ENCODE measurements at places on chromosomes 7 and 10.
A peak's percentile ranks its signal among the peaks of the same experiment; 100 is the strongest.

GRCh38 chr7:143380646-143381426, at the start of gene ZYX:
TSS of gene ZYX (plus strand) at chr7:143381345. CDS start at chr7:143381572, 227 bp downstream.
- DNase-seq: peak; percentile 85

- no peak for DNase-seq
Measured at GRCh38 chr7:489876-490275, 29.8 kb downstream of the PDGFA start.

DNA sequence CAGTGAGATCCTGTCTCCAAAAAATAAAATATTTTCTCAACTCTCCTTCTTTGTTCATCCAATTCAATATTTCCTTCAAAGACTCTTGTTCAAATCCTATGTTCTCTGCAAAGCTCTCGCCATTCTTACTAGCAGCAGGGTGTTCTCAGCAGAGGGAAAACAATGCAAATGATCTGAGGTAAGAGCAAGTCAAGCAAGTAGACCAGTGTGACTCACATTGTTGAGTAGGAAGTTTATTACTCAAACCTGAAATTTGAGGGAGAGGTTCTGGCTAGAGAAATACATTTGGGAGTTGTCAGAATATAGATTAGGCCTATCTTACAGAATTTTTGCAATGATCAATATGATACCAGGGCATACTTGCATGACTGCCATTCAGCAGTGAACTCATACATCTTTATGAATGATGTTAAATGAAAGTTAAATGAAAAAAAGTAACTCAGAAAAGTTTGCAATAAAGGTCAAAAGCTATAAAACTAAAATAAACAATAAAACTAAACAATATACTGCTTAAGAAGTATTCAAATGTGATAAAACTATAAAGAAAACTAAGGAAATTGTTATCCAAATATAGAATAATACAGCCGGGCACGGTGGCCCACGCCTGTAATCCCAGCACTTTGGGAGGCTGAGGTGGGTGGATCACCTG, 5.8 kb downstream of the IDE start:
- DNase-seq: no peak

- no peak for DNase-seq
Measured at GRCh38 chr10:107092321-107092720, 72.2 kb downstream of the SORCS1 start.

DNA sequence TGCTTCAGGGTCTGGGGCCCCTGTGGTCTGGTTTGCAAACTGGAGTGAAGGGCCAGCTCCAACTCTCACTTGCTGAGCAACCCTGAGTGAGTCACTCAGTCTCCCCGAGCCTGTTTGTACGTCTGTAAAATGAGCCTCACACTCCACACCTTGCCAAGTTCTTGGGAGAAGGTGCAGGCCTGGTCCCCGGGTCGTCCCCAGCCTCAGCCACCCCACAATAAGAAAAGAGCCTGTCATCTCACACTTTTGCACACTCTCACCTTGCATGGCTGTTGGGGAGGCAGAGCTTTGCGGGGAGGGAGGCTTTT, 5.2 kb downstream of the GRIFIN start:
- DNase-seq: no peak

DNA sequence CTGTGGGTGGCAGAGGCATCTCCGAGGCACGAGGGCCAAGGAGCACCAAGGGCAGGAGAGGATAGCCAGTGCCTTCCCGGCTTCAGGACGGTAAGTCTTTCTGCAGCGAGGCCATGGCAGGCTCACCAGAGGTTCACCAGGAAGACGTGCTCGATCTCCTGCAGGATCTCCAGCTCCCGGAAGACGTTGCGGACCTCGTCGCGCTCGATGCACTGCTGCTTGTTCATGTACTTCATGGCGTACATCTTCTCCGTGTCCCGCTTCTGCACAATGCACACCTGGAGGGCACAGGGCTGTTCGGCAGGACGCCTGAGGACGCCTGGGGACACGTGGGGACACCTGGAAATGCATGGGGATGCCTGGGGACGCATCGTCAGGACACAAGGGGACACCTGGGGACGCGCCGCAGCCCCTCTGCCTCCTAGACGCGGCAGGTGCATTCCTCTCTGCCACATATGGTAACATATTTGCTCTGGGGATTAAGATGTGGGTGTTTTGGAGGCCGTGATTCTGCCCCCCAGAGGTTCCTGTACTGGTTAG, 41.2 kb downstream of the DPYSL4 start:
- DNase-seq: no peak

DNA sequence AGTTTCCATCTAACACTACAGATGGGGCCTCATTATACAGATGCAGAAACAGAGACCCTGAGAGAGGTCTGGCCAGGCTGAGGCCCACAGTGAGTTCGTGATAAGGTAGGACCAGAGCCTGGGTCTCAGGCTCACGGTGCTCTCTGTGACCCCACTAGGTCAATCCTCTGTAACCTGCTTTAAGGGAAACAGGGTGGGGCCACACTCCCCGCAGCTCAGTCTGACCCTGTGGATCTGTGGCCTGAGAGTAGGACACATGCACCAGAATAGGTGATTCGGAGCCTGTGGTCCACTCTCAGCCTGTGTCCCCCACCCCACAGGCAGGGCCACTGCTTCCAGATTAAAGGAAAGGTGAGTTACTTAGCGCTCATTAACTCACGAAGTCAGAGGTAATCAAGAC, 137.8 kb upstream of the FAM20C start:
- no peak for DNase-seq

DNA sequence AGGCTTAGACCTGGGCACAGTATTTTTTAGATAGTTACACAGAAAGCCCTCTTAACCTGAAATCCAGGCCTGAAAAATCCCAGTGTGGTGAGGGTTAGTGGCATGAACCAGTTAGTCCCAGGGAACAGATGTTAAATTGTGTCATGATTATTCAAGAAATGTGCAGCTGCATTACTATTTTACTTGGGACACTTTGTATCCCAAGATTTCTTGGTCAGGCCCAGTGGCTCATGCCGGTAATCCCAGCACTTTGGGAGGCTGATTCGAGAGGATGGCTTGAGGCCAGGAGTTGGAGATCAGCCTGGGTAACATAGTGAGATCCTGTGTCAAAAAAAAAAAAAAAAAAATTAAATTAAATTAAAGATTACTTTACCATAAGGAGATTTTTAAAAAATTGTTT, 36.0 kb upstream of the OTUD1 start:
- no peak for DNase-seq

DNA sequence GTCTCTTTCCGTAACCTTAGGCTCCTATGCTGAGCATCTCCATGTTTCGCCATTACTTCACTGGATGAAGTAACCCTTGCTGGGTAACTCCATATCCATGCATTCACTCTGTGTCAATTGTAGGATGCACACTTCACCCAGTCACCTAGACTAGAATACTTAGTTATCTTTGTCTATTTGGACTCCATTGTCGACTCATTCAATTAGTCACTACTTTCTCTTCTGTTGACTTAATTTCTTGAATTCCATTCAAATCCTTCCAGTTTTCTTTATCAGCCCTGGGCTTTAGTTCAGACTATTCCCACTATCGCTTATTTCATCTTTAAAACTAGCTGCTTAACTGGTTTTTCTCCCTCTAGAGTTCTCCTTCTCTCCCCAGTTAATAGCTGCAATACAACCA, 111.3 kb upstream of the TNS3 start:
- no peak for DNase-seq

- DNase-seq: no peak
Measured at GRCh38 chr7:112052993-112053736, 153.0 kb downstream of the DOCK4 start.

DNA sequence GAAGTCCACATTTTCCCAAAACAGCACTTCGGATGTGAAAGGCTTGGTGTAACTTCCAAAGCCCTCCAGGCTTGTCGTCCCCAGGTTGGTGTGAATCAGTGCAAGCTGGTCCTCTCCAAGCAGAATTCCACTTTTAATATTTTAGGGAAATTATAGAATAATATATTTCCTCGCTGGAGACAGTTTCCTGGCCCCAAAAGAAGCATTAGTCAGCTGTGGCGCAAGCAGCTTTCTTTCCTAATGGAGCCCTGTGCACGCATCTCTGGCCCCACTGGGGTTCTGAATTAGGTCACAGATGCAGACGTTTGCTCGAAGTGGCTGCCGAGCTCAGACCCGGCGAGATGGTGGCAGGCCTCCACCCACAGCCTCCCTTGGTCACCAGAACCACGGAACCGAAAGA, 33.3 kb upstream of the MNX1 start:
- no peak for DNase-seq

DNA sequence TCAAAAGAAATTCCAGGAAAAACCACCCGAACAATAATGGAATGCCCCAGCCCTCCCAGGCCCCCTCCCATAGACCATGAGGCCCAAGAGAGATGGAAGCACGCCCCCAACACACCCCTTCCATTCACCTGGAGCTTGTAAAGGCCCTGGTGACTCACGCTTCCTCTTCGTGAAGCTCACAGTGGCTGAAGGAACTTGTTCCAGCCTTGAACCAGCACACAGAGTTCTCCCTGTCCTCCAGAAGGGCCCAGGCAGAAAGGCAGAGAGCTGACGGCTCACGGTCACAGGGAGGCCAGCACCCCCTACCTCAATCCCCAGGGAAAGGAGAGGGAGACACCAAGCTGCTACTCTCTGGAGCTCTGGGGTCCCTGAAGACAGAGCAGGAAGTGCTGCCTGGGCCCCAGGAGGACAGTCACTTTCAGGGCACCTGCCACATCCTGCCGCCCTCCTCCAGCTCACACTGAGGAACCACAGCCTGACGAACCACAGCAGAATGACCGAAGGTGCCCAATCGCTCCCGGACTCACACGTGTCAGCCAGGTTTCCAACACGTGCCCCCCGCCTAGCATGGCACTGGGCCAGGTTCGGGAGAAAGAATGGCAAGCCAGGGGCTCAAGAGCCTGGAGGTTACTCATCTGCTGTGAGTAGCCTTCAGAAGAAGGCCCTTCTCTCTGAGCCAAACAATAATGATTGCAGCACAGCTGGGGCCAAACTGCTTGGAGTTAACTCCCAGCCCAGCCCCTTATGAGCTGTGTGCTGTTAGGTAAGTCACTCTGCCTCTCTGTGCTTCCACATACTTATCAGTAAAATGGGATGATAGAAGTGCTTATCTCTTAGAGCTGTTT, 52.8 kb downstream of the DLG5 start:
- peak; percentile 36 for DNase-seq

DNA sequence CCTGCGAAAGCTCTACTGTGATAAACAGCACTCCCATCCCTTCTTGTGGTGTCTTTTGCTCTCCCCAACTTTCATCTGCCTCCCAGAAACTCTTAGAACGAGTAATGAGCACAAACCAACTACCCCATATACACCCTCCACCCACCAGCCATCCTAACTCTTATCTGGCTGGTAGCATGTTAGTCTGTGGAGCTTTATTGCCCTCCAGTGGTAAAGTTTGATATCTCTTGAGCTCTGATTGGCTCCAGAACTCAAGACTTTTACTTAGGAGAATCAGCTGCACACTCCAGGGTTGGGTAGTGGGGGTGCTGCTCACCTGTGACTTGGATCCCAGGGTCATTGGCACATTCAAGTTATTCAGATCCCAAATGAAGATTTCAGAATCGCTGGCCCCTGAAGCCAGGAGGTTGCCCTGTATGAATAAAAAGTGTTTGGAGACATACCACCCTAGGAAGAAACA, 10.9 kb downstream of the SEC31B start:
- no peak for DNase-seq

DNA sequence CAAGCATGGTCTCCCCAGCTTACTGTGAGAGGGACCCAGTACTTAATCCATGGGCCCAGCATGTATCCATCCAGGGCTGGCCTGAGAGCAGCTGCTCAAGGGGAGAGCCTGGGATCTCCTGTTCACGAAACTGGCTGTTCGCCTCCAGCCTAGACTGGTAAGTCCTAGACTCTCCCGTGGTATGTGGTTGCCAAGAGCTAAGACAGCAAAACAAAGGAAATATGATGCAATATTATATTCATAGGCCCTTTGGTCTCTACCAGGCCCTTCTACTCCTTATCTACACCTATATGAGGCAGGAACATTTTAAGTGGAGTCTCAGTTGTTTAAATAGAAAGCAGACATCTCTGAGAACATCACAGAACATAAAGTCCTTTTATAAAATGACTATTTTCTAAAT, 28.9 kb upstream of the STK17A start:
- no peak for DNase-seq

- DNase-seq: no peak
Measured at GRCh38 chr7:47601119-47601880, 19.4 kb upstream of the TNS3 start.

DNA sequence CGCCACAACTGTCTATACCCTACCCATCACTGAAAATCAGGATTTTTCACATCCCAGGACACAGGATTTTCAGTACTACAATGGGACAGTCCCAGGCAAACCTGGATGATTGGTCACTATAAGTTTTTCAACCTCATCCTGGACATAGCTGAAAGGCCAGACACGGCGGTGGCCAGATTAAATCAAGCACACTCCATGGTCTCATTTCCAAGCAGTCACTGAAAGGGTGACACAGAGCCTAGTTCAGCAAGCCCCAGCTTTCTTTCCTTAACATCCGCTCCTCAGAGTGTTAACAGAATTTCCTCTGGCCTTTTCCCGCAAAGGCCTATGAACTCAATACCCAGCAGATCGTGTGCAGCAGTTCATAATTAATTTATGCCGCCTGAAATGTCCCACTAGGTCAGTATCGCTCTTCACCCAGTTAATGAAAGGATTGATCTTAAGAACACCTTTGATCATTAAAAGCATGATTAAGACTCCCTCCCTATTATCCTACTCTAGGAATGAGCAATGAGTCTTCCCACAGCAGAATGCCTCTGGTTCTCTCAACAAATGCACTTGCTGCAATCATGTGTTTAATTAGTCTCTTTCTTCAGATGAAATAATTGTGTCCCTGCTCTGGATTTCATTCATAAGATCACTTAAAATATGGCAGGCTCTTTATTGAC, 104.0 kb upstream of the NANOS1 start:
- DNase-seq: no peak

DNA sequence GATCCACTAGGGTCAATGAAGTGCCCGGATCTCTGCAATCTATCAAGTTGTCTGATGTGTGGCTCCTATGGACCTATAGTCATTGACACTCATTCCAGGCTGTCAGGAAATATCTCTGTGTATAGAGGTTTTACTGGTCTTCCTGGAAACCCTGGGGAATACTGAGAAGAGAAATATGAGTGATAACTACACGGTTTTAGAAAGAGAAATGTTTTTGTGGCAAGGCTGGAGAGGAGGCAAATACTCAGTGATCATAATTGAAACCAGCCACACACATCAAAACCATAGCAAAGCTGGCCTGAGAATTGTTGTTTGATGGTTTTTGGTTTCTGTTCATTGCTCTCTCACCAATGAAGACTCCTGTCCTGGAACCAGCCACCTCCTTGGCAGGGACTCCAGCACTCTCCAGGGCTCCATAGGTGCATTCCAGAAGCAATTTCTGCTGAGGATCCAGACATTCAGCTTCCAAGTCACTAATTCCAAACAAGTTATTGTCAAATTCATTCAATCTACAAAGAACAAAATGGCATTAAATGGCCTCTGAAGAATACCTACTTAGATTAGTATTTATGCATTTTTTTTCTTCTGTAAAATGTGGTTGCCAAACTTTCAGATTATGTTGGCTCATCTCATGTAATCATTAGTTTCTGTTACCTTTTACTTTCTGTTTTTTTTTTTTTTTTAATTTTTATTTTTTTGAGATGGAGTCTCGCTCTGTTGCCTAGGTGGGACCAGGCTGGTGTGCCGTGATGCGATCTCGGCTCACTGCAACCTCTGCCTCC, 108.6 kb upstream of the ABI1 start:
- no peak for DNase-seq

All from stimulated activated CD8-positive, alpha-beta memory T cell treated with anti-CD3 and anti-CD28 coated beads, Interleukin-2, amount 100 ng/mL, for 48 hours (primary cell).